ENCODE measurements at places on chromosomes 7 and 10.

- DNase-seq, result no peak
Observed at GRCh38 chr10:44183667-44184632, 200.9 kb downstream of the CXCL12 start.

- no peak for DNase-seq
Observed at GRCh38 chr7:134699021-134699818, 52.6 kb downstream of the BPGM start.

DNA sequence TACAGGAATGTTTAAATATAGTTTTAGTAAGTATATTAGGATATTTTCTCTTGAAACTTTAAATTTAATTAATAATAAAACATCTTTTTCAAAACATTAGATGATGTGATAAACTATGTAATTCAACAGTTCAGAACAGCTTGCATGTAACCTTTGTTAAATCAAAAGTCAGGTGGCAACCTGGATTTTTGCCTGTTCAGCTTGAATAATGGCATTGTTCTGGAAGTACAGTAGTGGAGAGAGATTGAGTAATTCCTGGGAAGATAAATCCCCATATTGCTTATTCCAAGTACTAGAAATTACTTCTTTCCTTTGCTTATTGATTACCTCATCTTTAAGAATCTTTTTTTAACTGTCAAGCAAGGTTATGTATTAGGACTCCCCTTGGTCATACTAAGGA is 20.1 kb upstream of the CFTR start:
- DNase-seq, result no peak

- DNase-seq, result no peak
Observed at GRCh38 chr10:78511324-78512204, 477.9 kb downstream of the RPS24 start.

GRCh38 chr7:155222573-155222972 is 75.1 kb upstream of the INSIG1 start:
- no peak for DNase-seq

DNA sequence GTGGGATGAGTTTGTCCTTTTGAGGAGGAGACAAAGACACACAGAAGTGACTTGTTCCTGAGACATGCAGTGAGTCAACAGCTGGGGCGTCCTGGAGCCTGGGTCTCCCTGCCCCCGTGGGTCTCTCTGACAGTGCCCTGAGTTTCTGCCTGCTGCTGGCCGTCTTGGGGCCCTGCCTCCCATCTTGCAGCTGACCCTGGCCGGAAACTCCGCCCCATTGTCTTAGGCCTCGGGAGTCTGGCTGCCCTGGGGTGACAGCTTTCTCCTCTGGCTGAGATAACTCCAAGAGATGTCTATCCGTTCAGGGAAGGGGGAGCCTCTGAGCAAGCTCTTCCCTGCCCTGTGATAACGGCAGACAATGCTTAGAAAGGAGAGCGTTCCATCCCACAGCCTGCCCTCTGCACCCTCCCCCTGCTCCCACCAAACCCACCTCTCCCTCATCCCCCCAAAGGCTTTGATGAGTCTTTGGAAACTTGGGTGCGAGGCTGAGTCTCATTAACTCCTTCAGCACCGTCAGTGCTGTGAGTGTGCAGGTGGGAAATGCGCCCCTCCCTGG is 69.5 kb upstream of the PODXL start:
- no peak for DNase-seq

- DNase-seq, result peak; percentile 33
Observed at GRCh38 chr7:18495412-18496340, at the start of gene HDAC9. TSS of gene HDAC9 (plus strand) at chr7:18495749. CDS start at chr7:18496303, 554 bp downstream.

Data from activated B cell treated with CpG ODN at 0.5 μM for 24 hours (primary cell).